ENCODE measurements at places on chromosomes 12 and 14.

GRCh38 chr12:89179983-89180382 lies 172.3 kb downstream of the DUSP6 start:
- no peak for DNase-seq

GRCh38 chr12:85363382-85364190 lies 83.6 kb downstream of the ALX1 start:
- DNase-seq = no peak

GRCh38 chr14:91330856-91331255 lies 86.4 kb upstream of the GPR68 start:
- no peak for DNase-seq

- DNase-seq = peak; percentile 11
Measured at GRCh38 chr14:58426670-58427280, 556 bp downstream of the TIMM9 start.

GRCh38 chr12:122123051-122123760 lies 44.6 kb downstream of the MLXIP start:
- DNase-seq = peak; percentile 46

DNA sequence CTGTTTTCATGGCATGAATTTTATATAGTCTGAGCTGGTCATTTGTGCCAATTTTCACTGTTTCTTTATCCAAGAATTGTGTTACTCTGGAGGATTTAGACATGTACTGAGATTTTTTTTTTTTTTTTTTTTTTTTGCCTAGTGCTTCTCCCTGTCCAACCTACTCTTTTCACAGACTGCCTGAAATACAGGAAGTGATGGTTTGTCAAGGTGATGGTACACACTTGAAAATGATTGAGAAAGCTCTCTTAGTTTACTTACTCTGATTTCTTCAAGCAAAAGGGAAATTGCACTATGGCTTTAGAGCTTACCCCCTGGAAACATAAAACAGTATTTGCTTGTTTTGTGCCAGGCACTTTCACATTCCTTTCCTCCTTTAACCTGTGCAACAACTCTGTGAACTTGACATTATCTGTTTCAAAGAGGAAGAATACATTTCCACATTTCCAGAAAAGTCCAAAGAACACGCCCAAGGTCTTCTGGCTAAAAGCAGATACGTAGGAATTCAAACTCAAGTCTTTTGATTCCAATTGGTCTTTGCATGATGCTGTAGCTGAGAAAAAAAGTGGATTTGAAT lies 181.1 kb downstream of the SLC15A5 start:
- no peak for DNase-seq

Data from stimulated activated CD8-positive, alpha-beta memory T cell treated with anti-CD3 and anti-CD28 coated beads, Interleukin-4, amount 100 ng/mL, for 1 hour (primary cell).